ENCODE measurements at places on chromosomes 5 and 9. TPM values are rescaled to one million over a fixed set of nuclear protein-coding genes. Genes with fewer than 3 reads are reported as not detected.
A peak's percentile ranks its signal among the peaks of the same experiment; 100 is the strongest.

GRCh38 chr9:34862043-34862442 lies 96.0 kb upstream of the PHF24 start:
- H3K27me3 ChIP-seq = no peaks in the 10 kb centered on the region
- no peaks in the 10 kb centered on the region for H3K36me3 ChIP-seq
- no peak for DNase-seq
- no peak overlapping the region for H3K4me3 ChIP-seq
- no peaks in the 10 kb centered on the region for H3K4me1 ChIP-seq
- H3K27ac ChIP-seq = no peak overlapping the region

- H3K36me3 ChIP-seq = no peaks in the 10 kb centered on the region
- peaks cover 5% of the 10 kb centered on the region for H3K4me1 ChIP-seq
- DNase-seq = no peak
- H3K27ac ChIP-seq = no peak overlapping the region
- no peaks in the 10 kb centered on the region for H3K27me3 ChIP-seq
- no peak overlapping the region for H3K4me3 ChIP-seq
Observed at GRCh38 chr9:15235658-15236057, 71.4 kb downstream of the TTC39B start.

- no peaks in the 10 kb centered on the region for H3K27me3 ChIP-seq
- no peaks in the 10 kb centered on the region for H3K36me3 ChIP-seq
- peaks cover 50% of the 10 kb centered on the region for H3K4me1 ChIP-seq
- peak overlapping the region; percentile 39 for H3K4me3 ChIP-seq
- DNase-seq = peak; percentile 98
- H3K27ac ChIP-seq = peak overlapping the region; percentile 98
Observed at GRCh38 chr5:72600391-72600981, 93.3 kb upstream of the ZNF366 start.

GRCh38 chr5:168215646-168216045 lies 75.8 kb upstream of the WWC1 start:
- no peak overlapping the region for H3K4me3 ChIP-seq
- no peak overlapping the region for H3K27ac ChIP-seq
- H3K36me3 ChIP-seq = peaks cover 30% of the 10 kb centered on the region
- no peaks in the 10 kb centered on the region for H3K4me1 ChIP-seq

DNA sequence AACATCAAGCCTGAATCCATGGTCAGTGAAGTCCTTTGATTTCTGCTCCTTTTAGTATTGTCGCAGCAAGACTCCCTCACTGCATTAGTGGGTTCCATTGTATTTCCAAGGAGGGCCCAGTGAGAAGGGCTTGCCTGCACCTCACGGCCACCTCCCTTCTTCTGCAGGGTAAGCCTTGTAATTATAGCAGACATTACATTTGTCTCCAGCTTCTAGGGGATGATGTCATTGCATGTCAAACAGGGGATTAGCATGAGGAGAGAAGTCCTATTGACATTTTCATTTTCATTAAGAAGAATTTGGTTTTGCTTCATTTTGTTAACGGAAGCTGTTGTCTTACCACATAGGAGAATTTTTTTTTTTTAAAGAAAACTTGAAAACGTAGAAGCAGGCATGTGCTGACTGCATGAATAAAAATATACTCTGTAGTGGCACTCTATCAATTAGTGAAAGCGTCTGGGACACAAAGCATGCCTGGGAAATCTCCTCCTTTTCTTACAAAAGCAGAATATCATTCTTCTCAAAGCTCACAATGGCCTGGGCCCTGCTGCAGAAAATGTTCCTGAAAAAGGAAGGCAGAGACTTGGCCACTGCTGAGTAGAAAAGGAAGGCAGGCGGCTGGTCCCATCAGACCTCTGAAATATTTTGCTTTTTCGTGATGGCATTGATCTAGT lies 27.1 kb downstream of the MAP1B start:
- H3K27me3 ChIP-seq = no peaks in the 10 kb centered on the region
- peak overlapping the region; percentile 73 for H3K27ac ChIP-seq
- peaks cover 91% of the 10 kb centered on the region for H3K4me1 ChIP-seq
- H3K36me3 ChIP-seq = peaks cover 3% of the 10 kb centered on the region
- H3K4me3 ChIP-seq = peak overlapping the region; percentile 24
- peak; percentile 53 for DNase-seq

- DNase-seq = no peak
- peak overlapping the region; percentile 88 for H3K27ac ChIP-seq
- no peak overlapping the region for H3K4me3 ChIP-seq
Observed at GRCh38 chr9:116544896-116545295, 142.2 kb upstream of the TRIM32 start.

DNA sequence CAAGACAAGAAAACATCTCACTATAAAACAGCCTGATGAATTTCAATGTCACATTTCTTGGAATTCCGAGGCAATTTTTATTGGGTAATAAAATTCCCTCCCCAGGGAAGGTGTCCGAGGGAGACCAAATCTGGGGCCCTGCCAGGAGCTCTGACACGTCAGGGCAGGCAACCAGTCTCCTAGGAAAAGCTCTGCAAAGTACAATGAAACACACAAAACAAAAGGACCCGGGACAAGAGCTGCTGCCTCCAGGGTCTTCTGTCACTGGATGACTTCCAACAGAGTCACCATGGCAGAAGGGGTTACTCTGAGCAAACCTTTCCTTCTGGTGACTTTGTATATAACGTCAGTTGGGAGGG lies 50.8 kb downstream of the SAXO1 start:
- H3K36me3 ChIP-seq = no peaks in the 10 kb centered on the region
- H3K27ac ChIP-seq = no peak overlapping the region
- no peak for DNase-seq
- H3K4me1 ChIP-seq = peaks cover 29% of the 10 kb centered on the region
- no peaks in the 10 kb centered on the region for H3K27me3 ChIP-seq
- H3K4me3 ChIP-seq = no peak overlapping the region

- H3K4me3 ChIP-seq = no peak overlapping the region
- H3K36me3 ChIP-seq = no peaks in the 10 kb centered on the region
- H3K27ac ChIP-seq = no peak overlapping the region
- no peaks in the 10 kb centered on the region for H3K27me3 ChIP-seq
- peak; percentile 12 for DNase-seq
- H3K4me1 ChIP-seq = no peaks in the 10 kb centered on the region
Observed at GRCh38 chr9:111078391-111079038, 40.2 kb upstream of the LPAR1 start.

GRCh38 chr9:35203528-35203927 lies 41.7 kb downstream of the UNC13B start:
- no peak overlapping the region for H3K4me3 ChIP-seq
- H3K36me3 ChIP-seq = no peaks in the 10 kb centered on the region

The WDR31 gene
- 3.1 TPM for polyA plus RNA-seq

The ZNF300 gene
- polyA plus RNA-seq = 2.9 TPM
